ENCODE measurements at places on chromosomes 1 and 21.
A peak's percentile ranks its signal among the peaks of the same experiment; 100 is the strongest.

- DNase-seq = no peak
Measured at GRCh38 chr21:44487831-44488230, 32.5 kb downstream of the LRRC3 start.

DNA sequence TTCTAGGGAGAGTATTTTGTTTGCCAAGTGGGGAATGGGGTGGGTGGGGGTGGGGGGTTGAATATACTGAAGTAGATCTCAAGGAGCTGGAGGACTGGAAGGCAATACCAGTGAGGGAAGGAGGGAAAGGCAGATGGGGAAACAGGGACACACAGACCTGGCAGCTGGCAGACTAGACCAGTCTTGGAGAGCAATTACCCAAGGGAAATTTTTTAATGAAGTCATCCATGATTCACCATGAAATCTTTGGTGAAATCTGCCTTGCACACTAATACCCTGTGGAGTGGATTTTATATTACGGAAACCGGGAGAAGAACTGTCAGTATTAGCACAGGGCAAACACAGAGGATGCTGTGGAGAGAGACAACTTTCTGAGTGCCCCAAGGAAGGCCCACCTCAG, 29.7 kb upstream of the MARK1 start:
- DNase-seq = no peak

GRCh38 chr1:53639251-53639763, 99.7 kb downstream of the GLIS1 start:
- no peak for DNase-seq

GRCh38 chr1:4676253-4676652, 21.8 kb downstream of the AJAP1 start:
- no peak for DNase-seq

DNA sequence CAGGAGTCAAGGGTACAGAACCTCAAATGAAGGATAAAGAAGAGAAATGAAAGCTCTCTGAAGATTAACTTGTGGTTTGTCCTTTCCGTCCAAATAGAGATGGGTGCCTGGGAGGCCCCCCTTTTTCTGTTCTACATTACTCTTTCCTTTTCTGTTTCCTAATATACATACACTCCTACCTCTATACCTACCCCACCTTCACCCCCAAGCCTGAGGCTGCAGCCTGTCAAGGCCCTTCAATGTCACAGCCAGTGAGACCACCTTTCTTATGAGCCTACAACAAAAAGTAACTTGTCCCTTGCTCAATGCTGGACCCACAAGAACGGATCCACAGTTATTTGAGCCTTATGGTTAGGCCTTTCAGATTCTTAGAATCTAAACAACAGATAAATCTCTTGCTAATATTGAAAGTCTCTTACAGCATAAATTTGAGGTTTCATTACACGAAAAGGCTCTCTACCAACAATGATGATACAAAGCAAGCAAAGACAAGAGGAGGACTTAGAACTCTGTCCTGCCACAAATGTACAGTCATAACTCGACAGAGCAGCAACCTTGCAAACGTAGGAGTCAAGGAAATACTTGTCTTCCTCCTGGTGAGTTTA, 4.1 kb upstream of the TRAF3IP3 start:
- no peak for DNase-seq

GRCh38 chr1:174761335-174761734, 238.4 kb upstream of the CACYBP start:
- no peak for DNase-seq

DNA sequence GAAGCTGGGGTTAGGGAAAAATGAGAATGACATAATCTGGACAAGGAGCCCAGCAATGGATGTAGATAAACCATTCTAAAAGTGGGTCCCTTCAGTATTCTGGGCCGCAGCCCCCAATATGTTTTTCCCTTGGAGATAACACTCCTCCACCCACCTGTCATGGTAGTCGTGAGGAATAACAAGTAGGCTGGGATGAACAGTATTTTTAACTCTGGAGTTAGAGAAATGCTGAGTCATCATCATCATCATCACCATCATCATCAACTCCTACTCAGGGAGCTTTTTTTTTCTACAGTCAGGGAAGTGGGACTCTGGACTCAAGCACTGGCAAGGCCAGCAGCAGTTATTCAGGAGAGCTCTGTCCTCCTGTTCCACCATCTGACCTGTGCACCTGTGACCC, 12.8 kb downstream of the CADM3 start:
- DNase-seq = no peak

DNA sequence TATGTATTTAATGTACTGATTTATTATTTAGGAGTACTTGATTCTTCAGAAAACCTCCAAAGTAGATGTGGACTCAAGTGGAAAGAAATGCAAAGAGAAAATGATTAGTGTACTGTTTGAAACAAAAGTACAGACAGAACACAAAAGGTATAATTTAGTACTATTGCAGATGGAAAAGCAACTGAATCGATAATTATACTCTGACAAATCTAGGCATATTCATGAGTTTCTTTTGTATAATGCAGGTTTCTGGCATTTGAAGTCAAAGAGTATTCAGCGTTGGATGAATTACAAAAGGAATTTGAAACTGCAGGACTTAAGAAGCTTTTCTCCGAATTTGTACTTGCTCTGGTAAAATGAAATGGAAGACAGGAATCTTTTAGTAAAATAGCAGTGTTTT, 12.5 kb downstream of the RWDD3 start:
- DNase-seq = no peak

- DNase-seq = no peak
Measured at GRCh38 chr1:53332186-53332564, 4.3 kb upstream of the LRP8 start.

- DNase-seq = no peak
Measured at GRCh38 chr1:14055442-14056223, 355.6 kb downstream of the PRDM2 start.

DNA sequence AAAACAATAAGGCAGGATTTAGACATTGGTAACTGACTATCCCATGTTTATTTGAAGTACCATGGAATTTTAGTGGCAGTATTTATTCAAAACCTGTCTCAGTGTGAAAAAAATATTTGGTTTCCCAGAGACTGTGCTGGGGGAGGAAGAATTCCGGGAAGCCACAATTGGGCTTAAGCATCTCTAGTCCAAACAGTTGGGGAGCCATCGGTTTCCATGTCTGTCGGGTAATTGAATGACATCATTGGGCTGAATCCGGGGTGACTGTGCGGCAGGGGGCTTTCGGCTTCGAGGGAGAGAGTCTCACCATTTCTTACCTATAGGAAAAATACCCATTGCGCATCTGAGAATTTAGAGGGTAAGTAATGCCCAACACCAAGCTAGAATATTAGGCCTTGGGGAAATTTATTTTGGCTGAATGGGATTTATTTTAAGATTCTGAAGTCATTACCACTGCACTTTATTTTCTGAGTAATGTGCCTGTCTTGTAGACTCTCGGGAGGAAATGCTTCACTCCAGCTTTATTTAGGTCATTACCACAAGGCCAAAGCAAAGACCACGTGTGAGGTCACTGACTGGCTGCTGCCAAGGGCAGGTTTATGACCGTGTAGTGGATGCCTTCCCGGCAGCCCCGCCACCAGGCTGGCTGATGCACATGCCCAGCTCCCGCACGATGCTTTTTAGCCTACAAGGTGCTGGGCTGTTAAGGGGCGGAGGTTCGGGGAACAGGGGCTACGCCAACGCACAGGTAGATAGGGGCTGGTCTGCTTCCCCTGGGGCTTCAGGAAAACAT, 23.1 kb upstream of the UMODL1 start:
- DNase-seq = peak; percentile 96

- no peak for DNase-seq
Measured at GRCh38 chr21:34967509-34968289, 81.4 kb downstream of the RUNX1 start.

Data from AG04449 (cell line).